Breast epithelium (tissue), 4 donors: ENCODE measurements at places on chromosomes 6 and 20.

DNA sequence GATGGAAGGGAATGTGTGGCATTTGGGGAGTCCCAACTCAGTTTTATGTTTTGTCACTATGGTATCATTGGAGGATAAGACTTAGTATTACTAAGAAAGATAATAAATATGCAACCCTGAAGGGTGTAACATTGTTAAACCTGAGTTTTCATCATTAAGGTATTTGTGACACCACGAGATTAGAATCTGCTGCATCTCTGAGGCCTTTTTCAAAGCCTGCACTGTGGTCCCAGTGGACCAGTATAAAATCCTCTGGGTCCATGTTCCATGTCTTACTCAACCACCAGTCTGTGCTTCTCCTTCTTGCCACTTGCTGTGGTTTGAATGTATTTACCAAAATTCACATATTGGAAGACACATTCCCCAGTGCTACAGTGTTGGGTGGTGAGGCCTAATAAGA, 130.6 kb downstream of the TBX18 start:
- H3K36me3 ChIP-seq, result no peaks in the 10 kb centered on the region
- DNase-seq, result no peak
- H3K4me3 ChIP-seq, result no peak overlapping the region
- H3K27ac ChIP-seq, result no peak overlapping the region
- H3K4me1 ChIP-seq, result no peaks in the 10 kb centered on the region

DNA sequence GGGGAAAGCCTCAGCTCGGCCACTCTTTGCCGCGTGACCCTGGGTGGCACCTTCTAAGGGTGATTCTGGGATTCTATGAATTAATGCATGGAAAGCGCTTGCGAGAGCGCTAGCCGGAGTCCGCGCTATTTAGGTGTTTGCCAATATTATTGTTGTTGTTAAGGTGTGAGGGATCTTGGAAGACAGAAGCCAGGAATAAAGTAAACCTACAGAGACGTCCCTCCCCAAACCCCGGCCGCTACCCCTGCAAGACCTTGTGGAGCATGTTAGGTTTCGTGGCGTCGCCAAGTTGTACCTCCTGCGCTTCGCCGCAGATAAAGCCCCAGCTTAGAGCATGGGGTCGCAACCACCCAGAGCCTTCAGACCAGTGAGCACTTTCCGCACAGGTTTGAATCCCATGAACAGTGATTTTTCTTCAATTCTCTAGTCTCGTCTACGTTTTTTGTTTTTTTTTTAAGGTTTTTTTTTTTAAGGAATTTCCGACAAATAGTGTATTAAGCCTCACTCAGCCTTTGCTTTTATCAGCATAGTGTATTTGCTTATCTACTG, 16.9 kb upstream of the ZSCAN9 start:
- no peaks in the 10 kb centered on the region for H3K27me3 ChIP-seq
- no peaks in the 10 kb centered on the region for H3K36me3 ChIP-seq
- H3K27ac ChIP-seq, result no peak overlapping the region
- no peak for DNase-seq
- no peaks in the 10 kb centered on the region for H3K4me1 ChIP-seq

- no peaks in the 10 kb centered on the region for H3K4me1 ChIP-seq
- H3K4me3 ChIP-seq, result no peak overlapping the region
- H3K27me3 ChIP-seq, result no peaks in the 10 kb centered on the region
- no peak for DNase-seq
- no peak overlapping the region for H3K27ac ChIP-seq
These were observed 20.9 kb upstream of the VNN1 start for GRCh38 chr6:132734694-132735236.

GRCh38 chr6:43436577-43437282, 9.4 kb downstream of the ABCC10 start:
- no peaks in the 10 kb centered on the region for H3K27me3 ChIP-seq
- H3K4me1 ChIP-seq, result no peaks in the 10 kb centered on the region
- peak overlapping the region; percentile 83 for H3K27ac ChIP-seq
- peak; percentile 88 for DNase-seq
- H3K4me3 ChIP-seq, result no peak overlapping the region

GRCh38 chr6:71130277-71130676, 158.3 kb upstream of the OGFRL1 start:
- H3K36me3 ChIP-seq, result no peaks in the 10 kb centered on the region
- no peak for DNase-seq
- H3K27ac ChIP-seq, result no peak overlapping the region
- H3K4me1 ChIP-seq, result no peaks in the 10 kb centered on the region
- no peak overlapping the region for H3K4me3 ChIP-seq

DNA sequence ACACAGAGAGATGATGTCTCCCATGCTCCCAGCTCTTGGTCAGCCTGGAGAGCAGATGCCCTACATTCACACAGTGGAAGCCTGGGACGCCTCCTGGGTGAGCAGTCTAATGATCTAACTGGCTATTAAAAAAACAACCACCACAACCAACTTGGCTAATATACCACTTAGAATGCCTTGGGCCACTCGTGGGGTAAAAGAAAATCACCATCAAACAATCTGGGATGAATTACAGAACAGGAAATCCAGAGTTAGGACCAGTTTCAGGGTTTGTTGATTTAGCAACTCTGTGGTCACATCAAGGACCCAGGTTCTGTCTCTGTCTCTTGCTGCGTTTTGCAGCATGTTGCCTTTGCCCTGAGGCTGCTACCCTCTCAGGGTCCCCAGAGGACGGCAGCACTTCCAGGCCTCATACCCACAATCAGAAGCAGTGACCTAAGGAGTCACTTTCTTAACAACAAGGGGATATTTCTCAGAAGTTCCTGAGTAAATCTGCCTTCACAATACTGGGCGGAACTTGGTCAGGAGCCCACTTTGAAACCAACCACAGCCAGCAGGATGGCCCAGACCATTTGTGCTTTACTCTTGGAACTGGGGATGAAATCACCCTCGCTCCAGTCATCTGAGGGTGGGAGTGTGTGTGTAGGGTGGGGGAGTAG, 118.7 kb downstream of the CLIC5 start:
- H3K27me3 ChIP-seq, result no peaks in the 10 kb centered on the region
- no peaks in the 10 kb centered on the region for H3K4me1 ChIP-seq
- H3K27ac ChIP-seq, result no peak overlapping the region
- H3K4me3 ChIP-seq, result no peak overlapping the region
- no peaks in the 10 kb centered on the region for H3K36me3 ChIP-seq

GRCh38 chr6:35977308-35977707, 47.1 kb downstream of the SLC26A8 start:
- no peak overlapping the region for H3K27ac ChIP-seq
- no peak overlapping the region for H3K4me3 ChIP-seq
- H3K36me3 ChIP-seq, result no peaks in the 10 kb centered on the region
- DNase-seq, result no peak
- no peaks in the 10 kb centered on the region for H3K27me3 ChIP-seq

DNA sequence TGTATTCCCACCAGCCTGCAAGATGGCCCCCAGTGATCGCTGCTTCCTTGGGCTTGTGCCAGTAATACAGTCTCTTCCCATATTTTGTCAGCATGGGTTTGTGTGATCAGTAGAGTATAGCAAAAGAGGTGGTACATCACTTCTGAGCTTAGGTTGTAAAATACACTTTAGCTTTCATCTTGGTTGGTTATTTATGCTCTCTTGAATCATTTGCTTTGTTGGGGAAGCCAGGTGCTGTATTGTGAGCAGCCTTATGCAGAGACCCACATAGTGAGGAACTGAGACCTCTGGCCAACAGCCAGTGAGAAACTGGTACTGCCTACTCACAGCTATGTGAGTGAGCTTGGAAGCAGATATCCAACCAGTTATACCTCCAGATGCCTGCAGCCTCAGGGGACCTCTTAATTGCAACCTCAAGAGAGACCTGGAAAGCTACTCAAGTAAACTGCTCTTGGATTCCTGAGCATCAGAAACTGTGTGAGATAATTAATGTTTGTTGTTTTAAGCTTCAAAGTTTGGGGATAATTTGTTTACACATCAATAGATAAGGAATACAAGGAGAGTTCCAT, 229.3 kb downstream of the FARS2 start:
- H3K4me3 ChIP-seq, result no peak overlapping the region
- no peak for DNase-seq
- no peak overlapping the region for H3K27ac ChIP-seq
- H3K36me3 ChIP-seq, result no peaks in the 10 kb centered on the region

GRCh38 chr6:75735491-75736186, 13.4 kb upstream of the MYO6 start:
- DNase-seq, result no peak
- no peaks in the 10 kb centered on the region for H3K27me3 ChIP-seq
- no peak overlapping the region for H3K4me3 ChIP-seq
- no peaks in the 10 kb centered on the region for H3K36me3 ChIP-seq
- no peaks in the 10 kb centered on the region for H3K4me1 ChIP-seq

DNA sequence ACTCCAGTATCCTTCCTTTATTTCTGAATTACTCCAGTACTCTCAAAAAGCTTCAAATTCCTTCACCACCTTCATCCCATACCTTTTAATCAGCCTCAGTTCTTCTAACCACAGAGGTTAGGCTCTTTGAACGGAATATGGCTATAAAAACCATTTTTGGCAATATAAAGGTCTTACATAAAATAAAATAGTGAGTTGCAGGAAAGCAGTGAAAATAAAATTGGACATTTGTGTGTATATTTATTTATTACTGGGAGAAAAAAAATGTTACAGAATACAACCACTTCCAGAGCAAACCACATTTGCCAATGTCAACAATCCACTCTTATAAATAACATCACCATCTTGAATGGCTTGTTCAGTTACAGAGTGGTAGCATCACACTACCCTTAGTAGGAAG, 7.7 kb downstream of the HDDC2 start:
- H3K27me3 ChIP-seq, result no peaks in the 10 kb centered on the region
- H3K4me3 ChIP-seq, result no peak overlapping the region
- DNase-seq, result no peak

DNA sequence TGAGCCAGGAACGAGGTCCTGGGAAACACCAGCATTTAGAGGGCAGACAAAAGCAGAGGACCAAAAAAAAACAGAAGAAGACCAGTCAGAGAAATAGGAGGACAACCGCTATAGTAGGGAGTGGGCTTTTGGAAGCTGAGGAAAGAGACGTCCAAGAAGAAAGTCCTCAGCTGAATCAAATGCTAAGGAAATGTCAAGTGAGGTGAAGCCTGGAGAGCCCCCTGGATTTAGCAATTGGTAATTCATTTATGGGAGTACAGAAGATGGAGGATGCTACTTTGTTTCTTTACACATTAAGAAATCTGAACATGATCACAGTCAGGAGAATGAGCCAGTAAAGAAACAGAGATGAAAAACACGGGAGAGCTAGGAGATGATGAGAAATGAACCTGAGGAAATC, 41.1 kb downstream of the LRP11 start:
- no peak overlapping the region for H3K27ac ChIP-seq
- DNase-seq, result no peak
- H3K4me3 ChIP-seq, result no peak overlapping the region
- no peaks in the 10 kb centered on the region for H3K4me1 ChIP-seq

GRCh38 chr6:96468681-96469224, 52.9 kb upstream of the UFL1 start:
- no peak overlapping the region for H3K27ac ChIP-seq
- no peaks in the 10 kb centered on the region for H3K4me1 ChIP-seq

GRCh38 chr6:138450445-138450844, 46.4 kb downstream of the HEBP2 start:
- H3K27me3 ChIP-seq, result no peaks in the 10 kb centered on the region
- no peak for DNase-seq
- no peaks in the 10 kb centered on the region for H3K4me1 ChIP-seq
- H3K27ac ChIP-seq, result no peak overlapping the region
- H3K36me3 ChIP-seq, result no peaks in the 10 kb centered on the region

- H3K36me3 ChIP-seq, result no peaks in the 10 kb centered on the region
- no peak overlapping the region for H3K27ac ChIP-seq
- DNase-seq, result peak; percentile 74
- H3K4me1 ChIP-seq, result no peaks in the 10 kb centered on the region
- H3K27me3 ChIP-seq, result no peaks in the 10 kb centered on the region
These were observed 57.7 kb upstream of the CD83 start for GRCh38 chr6:14059791-14060436.

- H3K27ac ChIP-seq, result peak overlapping the region; percentile 75
- H3K4me3 ChIP-seq, result no peak overlapping the region
- no peaks in the 10 kb centered on the region for H3K36me3 ChIP-seq
- H3K27me3 ChIP-seq, result no peaks in the 10 kb centered on the region
- DNase-seq, result no peak
- H3K4me1 ChIP-seq, result no peaks in the 10 kb centered on the region
These were observed 37.0 kb upstream of the PREX1 start for GRCh38 chr20:48864738-48865318.

DNA sequence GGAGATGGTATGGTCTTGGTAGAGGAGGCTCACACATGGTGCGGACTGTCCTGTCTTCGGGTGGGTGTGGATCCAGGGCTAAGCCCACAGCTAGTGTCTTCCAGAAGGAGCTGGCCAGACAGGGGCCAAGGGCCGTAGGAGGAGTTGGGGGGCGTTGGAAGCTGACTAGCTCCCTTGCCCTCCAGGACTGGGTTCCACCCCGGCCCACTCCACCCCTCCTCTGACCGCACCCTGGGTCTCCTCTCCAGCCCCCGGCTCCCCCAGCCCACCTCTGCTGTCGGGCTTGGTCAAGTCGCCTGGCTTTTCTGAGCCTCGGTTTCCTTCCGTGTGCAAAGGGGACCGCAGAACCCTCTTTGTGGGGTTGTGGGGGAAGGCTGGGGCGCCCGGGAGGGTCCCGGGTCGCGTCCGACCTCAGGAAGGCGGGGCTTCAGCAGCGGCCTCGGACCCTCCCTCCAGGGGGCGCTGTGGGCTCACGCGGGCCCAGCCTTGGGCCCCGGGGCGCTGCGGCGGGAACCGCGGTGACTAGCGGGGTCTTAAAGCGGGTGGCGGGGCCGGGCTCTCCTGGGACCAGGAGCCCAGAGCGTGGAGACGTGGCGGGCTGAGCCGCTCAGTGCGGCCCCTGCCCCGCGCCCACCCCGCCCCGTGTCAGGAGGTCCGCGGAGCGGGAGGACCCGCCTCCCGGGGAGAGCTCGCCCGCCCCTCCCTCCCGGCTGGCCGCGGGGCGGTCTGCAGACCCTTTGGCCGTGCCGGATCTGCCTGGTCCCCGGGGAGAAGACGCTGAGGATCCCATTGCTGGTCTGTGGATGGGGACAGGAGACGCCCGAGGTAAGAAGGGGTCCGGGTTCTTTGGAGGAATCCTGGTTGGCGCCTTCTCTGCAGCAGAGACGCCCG, 5.4 kb downstream of the NPBWR2 start:
- H3K27ac ChIP-seq, result no peak overlapping the region
- peaks cover 5% of the 10 kb centered on the region for H3K27me3 ChIP-seq
- H3K4me3 ChIP-seq, result peak overlapping the region; percentile 11
- no peaks in the 10 kb centered on the region for H3K36me3 ChIP-seq
- no peak for DNase-seq
- H3K4me1 ChIP-seq, result no peaks in the 10 kb centered on the region

GRCh38 chr20:24870881-24871280, 78.2 kb upstream of the CST7 start:
- H3K4me1 ChIP-seq, result no peaks in the 10 kb centered on the region
- H3K27me3 ChIP-seq, result peaks cover 18% of the 10 kb centered on the region
- DNase-seq, result no peak
- H3K27ac ChIP-seq, result no peak overlapping the region
- H3K36me3 ChIP-seq, result no peaks in the 10 kb centered on the region

DNA sequence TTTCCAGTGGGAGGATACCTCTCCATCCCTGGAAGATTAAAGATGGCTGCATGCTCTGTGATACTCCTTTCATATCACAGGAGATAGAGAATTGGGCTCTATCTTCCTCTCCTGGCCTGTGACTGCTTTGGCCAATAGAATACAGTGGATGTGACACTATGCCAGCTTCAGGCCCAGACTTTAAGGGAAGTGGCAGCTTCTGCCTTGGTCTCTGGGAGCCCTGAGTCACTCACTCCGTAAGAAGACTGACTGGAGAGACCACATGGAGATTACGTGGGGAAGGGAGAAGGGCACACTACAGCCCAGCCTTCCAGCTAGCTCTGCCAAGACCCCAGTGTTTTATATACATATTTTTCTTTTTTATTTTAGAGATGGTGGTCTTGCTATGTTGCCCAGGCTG, 10.4 kb upstream of the MMP9 start:
- H3K27me3 ChIP-seq, result no peaks in the 10 kb centered on the region
- DNase-seq, result no peak
- H3K27ac ChIP-seq, result no peak overlapping the region
- H3K36me3 ChIP-seq, result no peaks in the 10 kb centered on the region
- no peaks in the 10 kb centered on the region for H3K4me1 ChIP-seq
- H3K4me3 ChIP-seq, result no peak overlapping the region
